ENCODE measurements at places on chromosomes 12 and 14.

GRCh38 chr14:85399186-85399585 is 130.8 kb upstream of the FLRT2 start:
- no peak for DNase-seq

GRCh38 chr12:27619308-27619707 is 76.9 kb upstream of the REP15 start:
- no peak for DNase-seq

- no peak for DNase-seq
These were observed 27.7 kb downstream of the ARHGAP5 start for GRCh38 chr14:32104803-32105202.

DNA sequence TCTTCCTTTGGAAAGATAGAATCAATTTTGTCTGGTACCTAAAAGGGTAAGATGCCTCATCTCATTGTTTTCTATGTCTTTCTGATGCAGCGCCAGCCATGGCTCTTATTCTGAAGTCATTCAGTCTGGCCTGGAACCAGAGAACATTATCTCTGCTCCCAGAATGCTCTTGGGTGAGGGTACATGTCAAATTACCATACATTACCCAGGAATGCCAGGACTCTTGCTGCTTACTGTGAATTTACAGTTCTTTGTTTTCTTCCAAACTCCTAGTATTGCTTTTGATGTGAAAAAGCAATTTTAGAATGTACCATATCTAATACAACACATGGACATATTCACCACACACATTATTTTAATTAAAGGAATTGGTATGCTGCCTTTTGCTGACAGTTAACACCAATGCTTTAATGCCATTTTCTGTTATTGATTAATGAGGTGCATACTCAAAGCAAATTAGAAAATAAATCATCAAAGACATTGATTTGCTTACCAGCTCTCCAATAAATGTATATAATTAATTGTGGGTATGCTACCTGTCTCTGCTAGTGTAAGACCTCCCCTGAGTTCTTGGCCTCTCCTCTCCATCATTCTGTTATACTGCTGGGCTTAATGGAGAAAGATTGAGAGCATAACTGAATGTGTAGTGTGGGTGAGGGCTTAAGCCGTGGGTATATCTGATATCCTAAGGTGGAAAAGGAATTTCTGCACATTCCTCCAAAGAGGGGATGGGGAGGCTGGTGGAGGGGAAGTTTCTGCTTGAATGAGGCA is 337.7 kb downstream of the C12orf75 start:
- DNase-seq: no peak

- no peak for DNase-seq
These were observed 442.5 kb downstream of the NRXN3 start for GRCh38 chr14:78612666-78613065.

- DNase-seq: no peak
These were observed 59.9 kb upstream of the RIN3 start for GRCh38 chr14:92453691-92454090.

- DNase-seq: no peak
These were observed 1.5 kb downstream of the CAPRIN2 start for GRCh38 chr12:30753233-30753632.

GRCh38 chr14:49961270-49962222 is 68.7 kb downstream of the ARF6 start:
- no peak for DNase-seq

GRCh38 chr14:72943876-72944430 is 17.7 kb downstream of the DCAF4 start:
- no peak for DNase-seq

- no peak for DNase-seq
These were observed 40.1 kb upstream of the PARP11 start for GRCh38 chr12:3913278-3913677.

DNA sequence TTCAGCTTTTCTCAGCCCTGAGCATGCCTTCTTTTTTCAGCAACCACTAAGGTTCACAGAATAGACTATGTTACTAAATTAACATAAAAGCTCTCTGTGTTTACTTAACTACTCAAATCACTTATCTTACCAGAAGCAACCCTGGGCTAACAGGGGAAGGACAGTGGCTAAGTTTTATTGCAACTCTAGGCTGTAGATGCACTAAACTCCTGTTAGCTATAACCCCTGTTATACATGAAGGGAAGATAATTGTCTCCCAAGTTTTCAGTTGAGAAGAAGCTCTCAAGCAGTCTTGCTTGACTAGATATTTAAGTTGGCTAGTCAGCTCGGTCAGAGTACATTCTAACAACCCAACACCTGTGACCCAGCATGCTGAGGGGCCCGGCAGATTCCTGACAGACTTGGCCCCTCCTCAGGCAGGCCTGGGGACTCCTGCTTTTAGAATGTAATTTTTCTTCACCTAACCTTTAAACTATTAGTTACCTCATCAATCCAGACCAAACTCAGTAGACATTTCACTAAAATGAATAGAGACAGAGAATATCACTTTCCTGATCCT is 464.5 kb downstream of the EGLN3 start:
- DNase-seq: no peak

DNA sequence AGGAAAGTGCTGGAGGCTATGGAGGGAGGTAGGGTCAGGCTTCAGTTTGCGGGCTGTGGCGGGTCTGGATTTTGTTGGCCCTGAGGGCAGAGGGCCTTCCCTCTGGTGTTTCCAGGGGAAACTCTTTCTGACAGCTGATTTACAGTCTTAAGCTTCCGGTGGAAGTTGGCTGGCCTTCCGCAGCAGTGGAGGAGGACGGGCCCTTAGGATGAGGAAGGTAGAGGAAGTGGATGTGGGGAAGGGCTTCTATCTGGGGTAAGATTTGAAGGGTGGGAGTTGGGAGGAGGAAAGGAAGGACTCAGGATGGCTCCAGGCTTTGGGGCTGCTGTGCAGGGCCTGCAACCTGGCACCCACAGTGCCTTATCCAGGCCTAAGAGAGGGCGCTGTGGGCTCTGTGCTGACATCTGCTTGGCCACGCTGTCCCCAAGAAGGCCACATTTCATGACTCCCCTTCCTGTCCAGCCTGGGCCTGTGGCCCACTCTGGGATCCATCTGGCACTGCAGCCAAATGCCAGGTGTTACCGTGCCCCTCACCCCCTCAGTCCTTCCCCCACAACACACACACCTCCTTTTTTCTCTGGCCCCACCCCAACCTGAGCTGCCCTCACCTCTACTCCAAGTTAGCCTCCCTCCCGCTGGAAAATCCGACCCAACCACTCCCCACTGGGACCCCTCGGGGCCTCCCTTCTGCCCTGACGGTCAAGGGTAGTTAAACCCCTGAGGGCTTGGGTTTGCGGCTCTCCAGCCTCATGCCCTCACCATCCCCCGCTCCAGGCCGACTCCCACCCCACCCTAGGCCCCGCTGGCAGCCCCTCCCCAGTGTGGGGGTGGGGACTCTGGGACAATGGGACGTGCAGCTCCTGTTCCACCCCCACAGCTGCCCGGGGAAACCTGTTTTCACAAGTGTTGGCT is 7.7 kb upstream of the PPP1R13B start:
- DNase-seq: no peak

DNA sequence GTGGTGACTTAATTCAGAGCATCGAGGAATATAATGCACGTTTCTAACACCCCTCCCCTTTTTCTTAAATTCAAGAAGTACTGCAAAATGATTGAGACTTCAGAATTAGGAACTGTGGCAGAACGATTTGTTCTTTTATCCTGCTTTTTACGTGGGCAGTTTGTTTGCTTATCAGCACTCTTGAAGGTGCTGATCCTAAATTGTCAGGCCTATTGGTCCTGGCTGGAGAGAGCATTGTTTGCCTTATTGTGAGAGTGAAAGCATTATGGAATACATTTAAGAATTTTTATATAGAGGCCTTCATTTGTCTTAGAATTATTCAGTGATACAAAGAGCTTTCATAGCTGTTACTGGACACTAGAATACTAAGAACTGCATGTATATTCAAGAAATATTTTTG is 59.1 kb downstream of the TMTC2 start:
- DNase-seq: no peak

DNA sequence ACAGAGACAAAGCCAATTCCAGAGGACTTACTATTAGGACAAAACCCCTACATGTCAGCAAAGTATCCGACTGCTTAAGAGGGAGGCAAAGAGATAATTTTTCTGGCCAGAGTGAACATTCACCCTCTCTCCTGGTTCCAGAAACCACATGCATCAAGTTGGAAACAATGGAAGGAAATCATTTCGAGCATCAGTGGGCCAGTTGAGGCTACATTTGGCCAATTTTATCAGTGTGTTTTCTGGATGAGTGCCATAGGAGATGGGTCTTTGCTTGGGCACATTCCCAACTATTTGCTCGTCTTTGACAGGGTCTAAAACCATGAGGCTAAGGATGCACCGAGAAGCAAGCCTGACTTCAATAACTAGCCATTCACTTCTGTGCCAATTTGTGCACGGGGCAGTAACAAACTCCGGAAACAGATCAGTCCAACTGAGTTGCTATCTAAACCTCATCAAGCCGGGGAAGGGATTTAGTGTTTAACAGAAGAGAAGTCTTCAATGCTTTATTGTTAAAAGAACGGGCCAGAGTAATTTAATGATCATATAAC is 17.4 kb downstream of the EGLN3 start:
- DNase-seq: no peak

DNA sequence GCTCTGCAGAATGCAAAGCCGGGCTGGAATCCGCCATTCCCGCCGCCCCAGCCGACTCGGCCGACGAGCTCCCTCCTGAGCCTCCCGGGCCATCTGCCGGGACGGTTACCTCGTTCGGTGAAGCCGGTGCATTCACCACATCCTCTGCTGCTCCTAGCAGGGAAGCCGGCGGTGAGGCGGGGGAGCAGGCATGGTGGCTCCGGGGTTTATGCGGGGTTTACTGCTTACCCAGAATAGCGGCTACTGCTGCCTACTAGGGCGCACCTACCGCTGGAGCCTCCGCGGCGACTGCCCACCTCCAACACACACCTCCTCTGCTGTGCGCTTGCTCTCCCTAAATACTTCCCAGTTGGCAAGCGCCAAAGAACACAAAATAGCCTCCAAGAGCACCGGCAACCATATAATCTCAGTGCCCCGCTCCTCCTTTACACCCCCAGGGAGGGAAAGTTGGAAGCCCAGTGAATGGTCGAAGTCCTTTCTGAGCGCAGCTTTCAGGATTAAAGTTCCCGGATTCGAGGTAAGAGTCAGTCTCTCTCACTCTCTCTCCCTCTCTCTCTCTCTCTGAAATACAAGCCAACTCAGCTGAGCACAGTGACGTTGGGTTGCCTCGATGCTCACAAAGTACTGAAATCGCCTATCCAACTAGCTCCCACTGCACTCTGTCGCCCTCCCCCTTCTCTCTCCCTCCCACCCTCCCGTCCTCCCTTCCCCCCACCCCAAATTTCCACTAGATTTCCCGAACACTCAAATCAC is at the start of gene TBX5:
Gene TBX5, minus strand, starts transcription at position 626 of the 753 bp plus-strand sequence. CDS start 2,246 bp downstream, outside the sequence.
- DNase-seq: no peak

- no peak for DNase-seq
These were observed 13.9 kb downstream of the COPZ1 start for GRCh38 chr12:54338698-54339296.

GRCh38 chr12:79933532-79934264 is 1.2 kb downstream of the PPP1R12A start:
- peak; percentile 48 for DNase-seq

DNA sequence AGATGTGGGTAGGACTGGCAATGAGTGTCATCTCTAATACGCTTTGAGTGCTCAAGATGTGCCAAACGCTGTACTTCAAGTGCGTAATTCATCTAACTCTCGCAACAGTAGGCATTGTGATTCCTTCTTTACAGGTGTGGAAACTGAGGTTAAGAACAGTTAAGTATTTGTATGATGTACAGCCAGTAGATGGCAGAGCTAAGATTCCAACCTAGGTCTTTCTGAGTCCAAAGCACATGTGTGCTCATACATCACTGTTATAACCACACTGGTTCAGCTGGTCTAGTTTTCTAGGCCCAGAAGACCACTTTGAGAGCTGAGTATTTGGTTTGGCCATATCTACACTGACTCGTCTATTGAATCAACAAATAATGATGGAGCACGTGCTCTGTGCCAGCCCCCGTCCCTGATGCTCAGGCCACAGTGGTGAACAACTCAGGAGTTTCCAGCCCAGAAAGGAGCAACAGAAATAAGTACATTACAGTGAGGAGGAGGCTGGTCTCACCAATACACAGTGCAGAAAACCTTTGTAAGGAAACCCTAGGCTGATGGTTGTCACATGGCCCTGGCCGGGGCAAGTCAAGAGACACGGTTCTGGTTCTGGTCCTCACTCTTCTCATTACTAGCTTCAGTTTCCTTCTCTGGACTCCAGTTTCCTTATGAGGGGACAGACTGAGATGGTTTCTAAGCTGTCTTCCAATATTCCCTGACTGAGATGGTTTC is 69.3 kb upstream of the SCN8A start:
- no peak for DNase-seq
